RKO (cell line): ENCODE measurements at places on chromosomes 4 and X.

DNA sequence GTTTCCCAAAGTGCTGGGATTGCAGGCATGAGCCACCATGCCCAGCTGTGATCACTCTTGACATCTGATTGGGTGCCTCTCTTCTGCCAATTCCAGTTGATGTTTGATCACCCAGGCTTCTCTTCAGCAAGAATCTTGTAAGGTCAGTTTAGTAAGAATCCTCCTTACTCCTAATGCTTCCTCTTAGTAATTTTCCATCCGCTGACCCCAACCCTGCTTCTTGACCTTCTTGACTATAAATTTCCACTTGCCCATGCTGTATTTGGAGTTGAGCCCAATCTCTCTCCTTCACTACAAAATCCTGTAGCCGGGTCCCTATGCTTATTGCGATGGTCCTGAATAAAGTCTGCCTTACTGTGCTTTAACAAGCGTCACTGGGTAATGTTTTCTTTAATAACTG is 75.4 kb downstream of the DDIT4L start:
- no peak for DNase-seq

GRCh38 chr4:26458157-26458561 is 32.1 kb downstream of the CCKAR start:
- no peak for DNase-seq

- DNase-seq: no peak
Measured at GRCh38 chr4:21596521-21596920, 352.1 kb downstream of the KCNIP4 start.

GRCh38 chr4:170949084-170949483 is 859.3 kb upstream of the AADAT start:
- no peak for DNase-seq

GRCh38 chr4:112901962-112902411 is 147.5 kb upstream of the ANK2 start:
- DNase-seq: no peak

GRCh38 chr4:140005699-140006098 is 148.3 kb downstream of the MAML3 start:
- DNase-seq: no peak

DNA sequence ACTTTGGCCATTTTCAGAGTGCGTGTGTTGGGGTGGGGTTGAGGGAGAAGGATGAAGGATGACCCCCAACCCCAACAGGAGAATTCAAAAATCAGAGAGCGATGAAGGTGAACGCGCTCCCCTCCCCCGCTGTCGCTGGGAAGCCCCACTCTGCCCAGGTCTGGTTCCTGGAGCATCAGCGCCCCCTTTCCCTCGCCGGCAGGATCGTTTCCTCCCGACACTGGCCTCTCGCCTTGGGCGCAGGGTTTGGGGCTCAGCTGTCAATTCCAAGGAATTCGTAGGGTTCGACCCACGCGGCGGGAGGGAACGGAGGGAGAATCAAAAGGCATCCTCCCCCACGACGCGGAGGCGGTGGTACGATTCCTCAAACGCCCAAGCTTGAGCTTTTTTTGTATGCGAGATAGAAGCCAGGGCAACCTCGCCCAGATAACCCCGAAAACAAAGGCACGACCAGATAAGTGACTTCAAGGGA is 1.0 kb upstream of the PDGFRA start:
- peak; percentile 68 for DNase-seq

GRCh38 chr4:139622901-139623381 is 42.7 kb upstream of the MGST2 start:
- DNase-seq: no peak

- no peak for DNase-seq
Measured at GRCh38 chr4:6245246-6246169, 24.1 kb upstream of the WFS1 start.

DNA sequence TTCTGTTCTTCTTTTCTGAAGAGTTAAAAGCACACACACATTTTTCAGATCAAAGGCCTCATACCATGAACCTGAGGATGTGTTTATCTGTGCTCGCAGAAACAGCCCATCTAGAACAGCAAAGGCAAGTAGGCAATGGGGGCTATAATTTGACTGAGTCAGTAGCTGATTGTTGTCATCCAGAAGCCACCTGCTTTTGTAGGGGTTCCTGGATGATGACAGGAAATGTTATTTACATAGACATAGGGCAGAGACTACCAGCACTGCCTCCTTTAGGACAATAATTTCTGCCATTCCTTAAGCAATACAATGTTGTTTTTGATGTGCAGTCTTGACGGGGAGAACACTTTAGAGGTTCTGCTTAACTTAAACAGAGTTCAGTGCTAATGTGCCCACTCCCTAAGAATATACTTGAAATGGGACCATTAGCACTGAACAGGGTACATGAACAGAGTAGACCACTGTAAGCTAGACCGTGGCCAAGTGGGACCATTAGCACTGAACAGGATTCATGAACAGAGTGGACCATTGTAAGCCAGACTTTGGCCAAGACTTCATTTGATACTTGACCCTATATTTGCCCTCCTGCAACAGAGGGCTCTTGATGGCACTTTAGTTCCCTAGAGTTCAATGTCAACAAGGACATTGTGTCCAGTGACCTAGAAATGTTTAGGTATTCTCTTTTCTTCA is 42.8 kb upstream of the CCSER1 start:
- DNase-seq: no peak

DNA sequence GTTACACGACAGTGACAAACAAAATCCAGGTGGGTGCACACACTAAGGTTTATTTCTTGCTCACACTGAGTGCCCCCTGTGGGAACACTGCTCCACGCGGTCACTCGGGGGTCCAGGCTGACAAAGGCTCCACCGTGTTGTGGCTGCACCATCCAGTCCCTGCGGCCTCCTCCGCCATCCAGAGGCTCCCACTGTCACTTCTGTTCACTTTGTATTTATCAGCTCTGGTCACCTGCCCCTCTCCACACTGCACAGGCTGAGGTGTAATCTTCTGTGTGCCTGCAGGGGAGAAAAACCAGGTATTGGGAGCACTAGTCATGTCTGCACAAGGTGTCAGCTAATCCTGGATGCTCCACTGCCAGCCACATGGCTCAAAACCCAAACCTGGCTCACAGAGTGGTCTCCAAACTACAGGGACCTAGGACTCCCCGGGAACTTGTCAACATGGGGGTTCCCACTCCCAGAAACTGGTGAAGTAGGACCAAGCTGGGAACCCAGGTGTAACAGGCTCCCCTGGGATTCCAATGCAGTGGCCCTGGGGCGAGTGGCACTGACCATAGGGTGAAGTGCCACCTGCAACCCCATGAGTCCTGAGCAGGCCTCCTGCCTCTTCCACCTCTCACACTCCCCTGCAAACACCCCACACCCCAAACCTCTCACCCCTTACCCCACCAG is 25.5 kb downstream of the HMX1 start:
- no peak for DNase-seq

DNA sequence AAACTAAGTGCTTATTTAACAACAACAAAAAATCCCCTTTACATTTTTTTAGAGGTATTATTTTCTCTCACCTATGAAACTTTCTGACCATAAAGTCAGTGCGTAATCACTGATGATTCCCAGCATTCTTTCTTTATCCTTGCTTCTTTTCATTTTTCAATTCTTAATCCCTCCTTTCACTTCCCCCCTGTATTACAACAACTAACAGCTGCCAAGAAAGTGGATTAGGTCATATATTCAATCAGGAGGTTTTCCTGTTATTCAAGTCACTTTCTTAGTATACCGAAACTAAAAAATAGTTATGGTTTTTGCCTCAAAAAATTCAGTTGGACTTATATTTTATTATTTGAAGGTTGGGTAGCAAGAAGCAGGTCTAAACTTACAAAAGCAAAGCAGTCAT is 2.1 kb upstream of the STAP1 start:
- no peak for DNase-seq
